Muscle of back (tissue), 13 donors: ENCODE measurements at places on chromosomes 1 and 21. TPM values are rescaled to one million over a fixed set of nuclear protein-coding genes. Genes with fewer than 3 reads are reported as not detected.
A peak's percentile ranks its signal among the peaks of the same experiment; 100 is the strongest.

DNA sequence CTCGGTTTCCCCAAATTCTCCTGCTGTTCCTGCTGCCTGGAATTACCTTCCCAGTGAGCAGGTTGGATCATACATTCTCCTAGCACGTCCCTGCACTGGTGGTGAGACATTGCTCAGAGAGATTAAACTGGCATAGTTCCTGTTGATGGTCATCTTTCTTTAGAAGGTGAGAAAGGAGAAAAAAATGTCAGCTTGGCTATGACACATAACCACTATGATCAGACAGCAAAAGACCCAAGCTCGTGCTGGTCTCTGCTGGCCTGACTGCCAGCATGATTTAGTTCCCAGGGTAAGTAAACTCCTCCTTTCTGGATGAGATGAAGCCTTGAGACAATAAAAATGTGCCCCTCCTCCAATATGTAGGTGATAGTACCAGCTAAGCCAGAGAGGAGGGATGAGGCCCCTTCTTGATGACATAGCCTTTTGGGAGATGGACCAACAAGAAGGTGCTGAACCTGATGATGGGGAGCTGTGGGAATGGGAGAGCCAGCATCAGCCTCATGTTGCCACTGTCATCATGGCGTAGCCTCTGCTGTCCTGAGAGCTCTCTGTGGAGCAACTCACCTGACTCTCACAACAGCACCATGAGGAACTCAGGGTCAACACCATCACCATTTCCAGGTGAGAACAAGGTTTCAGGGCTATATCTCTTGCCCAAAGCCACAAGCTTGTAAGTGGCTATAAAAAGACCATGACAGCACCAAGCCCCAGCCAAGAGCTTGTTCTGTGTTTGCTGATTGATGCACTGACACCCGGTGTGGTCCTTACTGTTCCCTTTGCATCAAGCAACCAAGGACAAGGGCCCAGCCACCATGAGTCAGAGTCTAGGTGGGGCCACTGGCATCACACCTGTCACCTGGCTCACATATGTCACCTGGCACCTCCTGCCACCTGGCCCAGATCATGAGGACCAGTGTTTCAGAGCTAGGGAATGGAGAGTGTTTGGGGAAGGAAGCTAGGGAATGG, 200.0 kb downstream of the MATN1 start:
- DNase-seq: no peak

GRCh38 chr1:46547481-46548383, 3.7 kb downstream of the KNCN start:
- peak; percentile 35 for DNase-seq

DNA sequence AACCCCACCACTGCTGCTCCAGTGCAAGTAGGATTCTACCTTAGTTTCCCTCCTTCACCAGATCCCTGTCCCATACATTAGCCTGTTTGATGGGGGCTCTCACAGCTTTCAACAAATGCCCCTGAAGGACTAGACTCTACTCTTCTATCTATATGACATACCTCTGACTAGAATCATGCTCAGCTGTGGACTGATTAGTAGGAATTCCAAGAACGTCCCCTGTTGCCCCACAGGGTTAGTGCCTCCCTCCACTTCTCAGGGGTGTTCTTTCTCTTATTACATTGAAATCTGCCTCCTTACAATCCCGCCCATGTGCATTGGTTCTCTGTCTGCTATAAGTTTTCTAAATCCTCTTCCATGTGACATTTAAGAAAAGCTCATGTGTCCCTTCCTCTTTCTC, 375.9 kb upstream of the DUSP10 start:
- DNase-seq: no peak

DNA sequence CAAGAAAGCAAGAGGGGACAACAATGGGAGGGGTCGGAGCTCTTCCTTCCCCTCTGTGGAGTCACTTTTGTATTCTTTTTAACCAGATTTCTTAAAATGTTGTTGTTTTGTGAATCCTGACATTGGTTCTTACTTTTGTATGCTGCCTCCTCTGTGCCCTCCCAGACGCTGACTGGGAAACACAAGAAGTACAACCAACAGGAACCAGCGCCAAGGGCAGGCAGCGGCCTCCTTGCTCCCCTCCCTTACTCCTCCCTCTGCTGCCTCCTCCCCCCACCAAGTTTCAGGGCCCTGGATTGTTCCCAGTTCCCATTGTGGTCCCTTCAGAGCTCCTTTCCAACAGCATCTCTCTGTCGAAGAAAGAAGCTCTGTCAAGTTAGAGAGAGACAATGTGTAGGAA, 111.1 kb downstream of the BRINP2 start:
- no peak for DNase-seq

GRCh38 chr1:187038784-187039183, 210.0 kb downstream of the PLA2G4A start:
- no peak for DNase-seq

DNA sequence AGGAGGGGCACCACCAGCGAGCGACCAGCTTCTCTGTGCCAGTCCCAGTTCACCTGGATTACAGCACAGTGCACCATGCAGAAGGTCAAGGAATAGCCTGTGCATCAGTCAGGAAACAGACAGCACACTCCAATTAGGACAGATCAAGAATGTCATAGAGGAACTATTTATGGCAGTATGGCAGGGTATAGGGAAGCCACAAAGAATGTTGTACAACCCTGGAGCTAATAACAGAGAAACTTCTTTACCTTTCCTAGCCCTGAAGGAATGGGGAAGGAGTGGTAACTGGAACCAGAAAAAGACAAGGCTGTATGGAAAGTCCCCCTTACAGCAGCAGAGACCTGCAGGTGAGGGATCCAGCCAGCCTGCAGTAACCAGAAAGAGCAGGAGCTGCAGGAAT, 87.8 kb upstream of the USP24 start:
- DNase-seq: no peak

GRCh38 chr1:218591966-218592365, 246.8 kb downstream of the TGFB2 start:
- DNase-seq: no peak

- DNase-seq: no peak
Observed at GRCh38 chr1:216532251-216532798, 109.1 kb upstream of the USH2A start.

OR2T1 gene
- polyA plus RNA-seq: not detected

DNA sequence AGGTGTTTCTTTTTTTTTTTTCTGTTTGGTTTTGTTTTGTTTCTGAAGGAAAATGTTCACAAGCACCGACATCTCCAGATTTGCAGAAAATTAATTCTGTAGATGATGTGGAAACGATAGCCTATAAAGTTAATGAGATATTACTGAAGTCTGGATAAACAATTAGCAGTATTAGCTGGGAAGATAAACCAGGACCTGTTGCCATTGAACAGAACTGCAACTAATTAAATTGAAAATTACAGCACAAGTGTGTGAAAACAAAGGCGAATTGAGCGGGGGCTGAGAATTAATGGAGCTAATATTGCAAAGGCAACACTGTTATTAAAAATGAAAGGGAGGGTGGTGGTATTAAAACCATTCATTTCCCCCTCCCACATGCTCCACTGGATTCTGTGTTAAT, 107.5 kb upstream of the AJAP1 start:
- DNase-seq: no peak

DNA sequence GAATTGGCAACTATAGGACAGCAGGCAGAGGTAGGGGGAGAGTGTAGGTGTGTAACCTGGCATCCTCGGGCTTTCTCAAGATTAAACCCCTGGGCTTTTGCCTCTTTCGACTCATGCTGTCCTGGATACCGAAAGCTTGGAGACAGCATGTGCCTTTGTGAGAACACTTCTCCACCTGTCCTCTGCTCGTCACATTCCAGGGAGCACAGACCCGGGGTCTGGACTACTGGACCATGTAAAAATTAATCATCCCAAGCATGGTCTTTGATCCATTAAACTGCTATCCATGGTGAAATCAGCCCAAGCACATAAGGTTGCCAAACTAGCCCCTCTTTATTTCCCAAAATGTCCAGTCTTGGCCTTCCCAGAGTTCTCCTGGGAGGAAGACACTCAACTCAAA, 9.0 kb upstream of the RNF186 start:
- no peak for DNase-seq

GRCh38 chr1:221098471-221099405, 219.5 kb downstream of the HLX start:
- DNase-seq: no peak

CA6 gene
- polyA plus RNA-seq: 0.26 TPM

HSD3B2 gene
- polyA plus RNA-seq: 0.14 TPM

- DNase-seq: no peak
Observed at GRCh38 chr1:59276439-59276851, 20.4 kb upstream of the FGGY start.

- no peak for DNase-seq
Observed at GRCh38 chr1:25036117-25036546, 106.1 kb upstream of the RUNX3 start.

AKNAD1 gene
- 1.3 TPM for polyA plus RNA-seq

GJA8 gene
- polyA plus RNA-seq: not detected

GRCh38 chr1:31434979-31435378, 22.0 kb downstream of the SERINC2 start:
- DNase-seq: no peak

DNA sequence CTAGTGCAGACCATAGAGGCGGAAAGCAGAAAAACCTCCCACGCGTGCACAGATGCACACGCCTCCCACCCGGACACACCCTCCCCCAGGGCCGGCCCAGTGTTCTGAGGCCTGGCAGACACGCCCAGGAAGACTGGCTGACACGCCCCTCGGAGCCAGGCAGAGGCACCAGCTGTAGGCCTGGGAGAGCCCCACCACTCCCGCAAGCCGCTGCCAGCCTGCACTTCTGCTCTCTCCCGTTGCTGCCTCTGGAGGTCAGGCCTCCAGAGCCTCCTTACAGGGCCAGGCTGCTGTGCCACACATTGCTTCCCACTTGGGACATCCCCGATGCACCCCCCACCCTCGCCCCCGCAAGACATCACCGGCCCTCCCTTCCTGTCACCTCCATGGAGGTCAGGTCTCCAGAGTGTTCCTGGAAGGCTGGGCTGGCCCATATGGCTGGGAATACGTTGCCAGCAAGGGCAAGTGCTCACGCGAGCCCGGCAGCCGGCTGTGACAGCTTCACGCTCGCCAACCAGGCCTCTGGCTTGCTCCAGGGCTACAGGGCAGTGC, 40.4 kb downstream of the CASZ1 start:
- peak; percentile 70 for DNase-seq

DNA sequence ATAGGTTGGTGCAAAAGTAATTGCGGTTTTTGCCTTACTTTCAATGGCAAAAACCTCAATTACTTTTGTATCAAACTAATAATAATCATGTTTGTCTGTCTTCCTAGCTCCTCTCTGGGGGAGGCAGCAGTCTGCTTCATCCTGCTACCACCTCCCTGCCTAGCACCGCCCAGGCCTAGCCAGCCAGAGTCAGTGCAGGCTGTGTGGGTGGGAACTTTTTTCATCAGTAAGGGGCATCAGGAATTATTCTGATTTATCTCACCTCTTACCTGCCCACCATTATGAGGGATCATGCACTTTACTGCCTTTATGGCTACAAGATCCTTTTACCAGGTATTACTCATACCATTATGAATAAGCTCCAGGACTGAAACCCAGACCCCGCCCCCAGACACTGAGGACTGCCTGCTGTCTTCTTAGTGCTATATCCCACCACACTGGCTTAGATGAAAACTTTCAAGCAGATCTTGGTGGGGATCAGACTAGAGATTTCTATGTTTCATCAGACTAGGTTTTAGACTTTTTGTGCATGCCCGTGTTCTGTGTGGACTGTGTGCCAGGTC, 116.4 kb downstream of the PBX1 start:
- DNase-seq: no peak

- peak; percentile 83 for DNase-seq
Observed at GRCh38 chr1:232805269-232806185, at the start of gene MAP10. TSS of gene MAP10 (plus strand) at chr1:232805416. CDS start at chr1:232805450, 34 bp downstream.

DNA sequence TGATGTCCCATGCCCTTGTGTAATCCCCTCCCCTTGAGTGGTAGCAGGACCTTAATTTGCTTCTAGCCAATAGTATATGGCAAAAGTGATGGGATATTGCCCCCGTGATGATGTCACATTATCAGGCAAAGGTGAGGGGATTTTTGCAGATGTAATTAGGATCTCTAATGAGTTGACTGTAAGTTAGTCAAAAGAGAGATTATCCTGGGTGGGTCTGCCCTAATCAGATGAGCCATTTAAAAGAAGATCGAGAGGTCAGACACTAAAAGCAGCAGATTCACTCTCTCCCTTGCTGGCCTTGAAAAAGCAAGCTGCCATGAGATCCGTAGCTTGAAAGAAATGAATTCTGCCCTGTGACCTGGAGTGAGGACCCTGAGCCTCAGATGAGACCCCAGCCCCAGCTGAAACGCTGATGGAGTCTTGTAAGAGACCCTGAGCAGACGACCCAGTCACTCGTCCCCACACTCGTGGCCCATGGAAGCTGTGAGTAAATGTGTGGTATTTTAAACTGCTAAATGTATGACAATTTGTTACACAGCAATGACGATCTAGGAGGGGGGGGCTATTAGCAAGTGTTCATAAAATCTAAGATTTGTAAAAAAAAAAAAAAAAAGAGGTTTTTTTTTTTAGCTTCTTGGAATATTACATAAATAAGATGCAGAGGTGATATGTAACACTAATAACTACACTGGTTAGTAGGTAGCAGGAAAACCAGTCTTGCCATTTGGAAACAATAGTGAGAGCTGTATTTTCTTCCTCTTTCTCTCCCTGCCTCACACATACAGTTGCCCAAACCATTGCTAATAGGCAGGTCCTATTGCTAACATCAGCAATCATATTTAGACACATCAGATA, 50.3 kb upstream of the TARBP1 start:
- no peak for DNase-seq

MPZ gene
- polyA plus RNA-seq: 14.0 TPM

DNA sequence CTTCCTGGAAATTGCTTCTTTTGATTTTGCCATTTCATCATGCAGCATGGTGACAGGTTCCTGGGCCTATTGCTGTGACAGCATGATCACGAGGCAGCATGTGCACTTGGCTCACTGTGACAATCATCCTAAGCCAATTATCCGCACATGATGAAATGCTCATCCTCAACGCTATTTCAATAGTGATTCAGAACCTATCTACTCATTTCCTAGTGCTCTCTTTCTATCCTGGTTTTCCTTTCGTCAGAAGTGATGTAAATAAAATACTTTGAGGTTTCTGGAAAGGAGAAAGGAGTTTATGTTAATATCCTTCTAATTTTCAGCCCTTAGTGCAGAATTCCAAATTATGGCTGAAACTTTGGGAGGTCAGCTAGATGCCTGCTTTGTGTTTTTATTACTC, 110.6 kb upstream of the ADAMTS5 start:
- no peak for DNase-seq

GRCh38 chr1:22410928-22411495, 40.6 kb upstream of the ZBTB40 start:
- DNase-seq: no peak

GRCh38 chr1:2587860-2588571, 1.4 kb downstream of the PRXL2B start:
- DNase-seq: no peak

CD247 gene
- polyA plus RNA-seq: 2.4 TPM

DNA sequence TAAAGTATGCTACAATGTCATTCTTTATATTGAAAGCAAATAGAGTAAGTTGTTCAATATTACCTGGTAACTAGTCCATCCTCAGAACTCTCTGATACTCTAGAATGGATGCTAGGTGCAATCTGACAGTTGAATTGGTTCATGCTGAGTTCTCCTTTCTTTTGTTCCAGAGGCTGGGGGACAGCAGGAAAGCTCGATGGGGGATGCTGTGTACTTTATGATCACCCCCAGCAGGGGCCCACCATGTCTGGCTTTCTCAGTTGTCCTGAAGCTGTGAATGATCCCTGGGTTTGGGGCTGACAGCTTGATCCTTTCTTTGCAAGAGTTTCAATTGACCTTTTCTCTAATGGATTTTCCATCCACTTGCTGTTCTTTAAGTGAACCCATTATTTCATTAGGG, 22.5 kb downstream of the FMN2 start:
- DNase-seq: no peak

NFASC gene
- polyA plus RNA-seq: 1.2 TPM

GBP1 gene
- 4.7 TPM for polyA plus RNA-seq
